ENCODE measurements at places on chromosomes 7 and 10. TPM values are rescaled to one million over a fixed set of nuclear protein-coding genes. Genes with fewer than 3 reads are reported as not detected.

DNA sequence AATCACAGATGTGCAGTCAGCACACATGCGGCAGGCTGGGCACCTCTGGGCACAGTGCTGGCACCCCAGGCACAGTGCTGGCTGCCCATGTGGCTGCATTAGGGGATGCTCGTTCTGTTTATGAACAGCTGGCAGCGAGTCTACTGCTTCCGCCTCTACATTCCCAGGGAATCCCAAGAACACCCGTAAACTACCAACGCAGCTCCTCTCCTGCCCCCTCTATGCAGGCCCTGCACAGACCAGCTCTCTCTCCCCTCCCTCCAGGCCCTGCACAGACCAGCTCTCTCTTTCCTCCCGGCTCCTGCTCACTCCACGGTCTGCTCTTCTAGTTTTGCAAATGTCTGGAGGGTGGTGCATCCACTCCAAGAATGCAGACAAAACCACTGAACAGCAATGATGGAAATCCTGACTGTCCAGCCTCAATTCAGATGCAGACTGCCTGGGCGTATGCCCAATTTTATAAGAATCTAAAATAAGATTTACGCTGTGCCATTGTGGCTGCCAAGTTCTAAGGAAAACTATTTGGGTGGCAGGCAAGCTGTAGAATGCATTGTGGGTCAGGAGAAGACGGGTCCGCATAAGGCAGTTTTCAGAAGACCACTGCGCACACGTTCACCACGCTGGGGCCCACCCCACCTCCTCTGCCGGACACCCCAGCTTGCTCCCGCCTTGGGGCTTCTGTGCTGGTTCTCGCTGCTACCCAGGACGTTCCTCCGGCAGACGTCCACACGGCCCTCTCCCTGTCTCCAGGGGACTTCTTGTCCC is 234.6 kb downstream of the ZMYND11 start:
- peak; percentile 50 for DNase-seq

GRCh38 chr7:137196648-137197047 is 146.9 kb downstream of the PTN start:
- peak; percentile 62 for DNase-seq

DNA sequence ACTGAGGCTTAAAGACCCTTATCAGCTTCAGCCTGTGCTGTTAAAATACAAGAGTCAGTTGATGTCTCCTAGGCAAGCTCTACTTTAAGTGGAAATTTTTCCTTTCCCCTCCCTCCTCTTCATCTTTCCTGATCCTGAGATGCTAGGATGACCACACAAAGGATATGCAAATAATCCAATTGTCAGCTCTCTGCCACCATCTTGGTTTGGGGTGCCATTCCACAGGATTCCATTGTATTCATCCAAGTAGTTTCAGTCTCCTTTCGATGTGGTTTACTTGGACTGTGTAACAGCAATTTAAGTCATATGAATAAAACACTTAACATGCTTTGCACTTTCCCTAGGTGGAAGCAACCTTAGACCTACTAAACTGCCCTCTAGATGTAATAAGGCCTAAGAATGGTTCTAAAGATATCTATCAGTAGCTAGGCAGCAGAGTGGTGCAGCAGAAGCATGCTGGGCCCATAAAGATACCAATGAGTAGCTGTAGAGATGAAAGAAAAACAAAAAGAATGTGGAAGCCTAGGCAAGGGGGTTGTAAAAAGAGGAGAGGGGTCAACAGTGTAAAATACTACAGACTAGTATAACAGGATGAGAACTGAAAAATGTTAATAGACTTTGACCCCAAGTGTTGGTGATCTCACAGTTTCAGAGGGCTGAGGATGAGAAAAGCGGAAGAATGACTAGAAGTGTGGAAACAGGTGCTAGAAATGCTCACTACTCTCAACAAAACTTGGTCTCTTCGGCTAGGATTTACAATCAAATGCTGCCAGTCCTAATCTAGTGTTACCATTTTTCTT is 2.4 kb upstream of the CFAP69 start:
- no peak for DNase-seq

GRCh38 chr7:4807598-4808016 is 32.2 kb downstream of the AP5Z1 start:
- no peak for DNase-seq

DNA sequence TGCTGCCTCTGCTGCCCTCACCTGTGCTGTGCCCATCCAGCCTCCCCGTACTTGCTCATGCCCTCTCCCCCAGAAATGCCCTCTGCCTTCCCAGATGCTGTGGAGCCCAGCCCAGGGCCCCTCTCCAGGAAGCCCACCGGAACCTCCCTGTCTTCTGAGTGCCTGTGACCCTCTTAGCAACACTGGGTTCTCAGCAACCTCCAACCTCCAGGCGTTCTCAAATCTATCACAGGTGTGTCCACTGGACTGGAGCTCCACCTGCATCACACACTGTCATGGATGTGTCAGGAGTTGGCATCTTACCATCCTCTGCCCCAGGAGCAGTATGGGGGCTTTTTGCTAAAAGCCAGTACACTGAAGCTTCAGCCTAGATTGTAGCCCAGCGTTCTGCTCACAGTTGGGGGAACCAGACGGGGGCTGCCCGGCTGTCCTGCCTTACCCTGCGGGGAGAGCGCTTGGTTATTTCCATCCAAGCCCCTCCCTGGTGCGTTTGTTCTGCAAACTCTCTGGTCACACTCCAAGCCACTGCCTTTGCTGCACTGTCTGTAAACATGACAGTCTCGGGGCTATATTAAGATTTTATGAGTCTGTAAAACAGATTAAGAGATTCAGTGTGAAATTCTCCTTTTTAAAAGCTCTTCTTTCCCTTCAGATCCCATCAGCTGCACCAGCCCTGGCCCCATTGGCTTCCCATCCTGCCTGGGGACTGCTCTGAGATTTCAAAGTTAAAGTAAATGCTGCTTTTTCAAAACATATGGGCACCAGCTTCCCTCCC is 71.3 kb upstream of the CPXM2 start:
- peak; percentile 16 for DNase-seq

DNA sequence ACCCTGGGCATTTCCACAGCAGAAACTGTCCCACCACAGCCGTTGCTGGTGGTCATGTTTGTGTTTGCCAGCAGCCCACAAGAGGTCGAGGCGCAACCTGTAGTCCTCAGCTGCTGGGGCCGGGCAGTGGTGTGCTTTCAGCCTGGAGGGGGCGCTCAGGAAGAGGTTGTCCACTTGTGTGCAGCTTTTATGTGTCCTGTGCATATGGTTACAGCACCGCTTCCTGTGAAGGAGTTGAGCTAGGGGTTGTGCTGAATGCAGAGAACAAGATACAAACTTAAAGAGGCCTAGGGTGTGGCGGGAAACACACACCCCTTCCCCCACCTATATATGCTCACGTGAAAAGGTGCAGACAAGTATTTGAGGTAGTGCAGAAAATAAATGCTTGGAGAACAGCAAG is 29.5 kb upstream of the PFKFB3 start:
- DNase-seq, result no peak

- DNase-seq, result no peak
Measured at GRCh38 chr10:120477021-120477742, 20.2 kb downstream of the PLPP4 start.

- DNase-seq, result no peak
Measured at GRCh38 chr10:49153115-49153514, 19.3 kb upstream of the FAM170B start.

- DNase-seq, result no peak
Measured at GRCh38 chr10:52774600-52775106, 2.1 kb upstream of the MBL2 start.

- DNase-seq, result no peak
Measured at GRCh38 chr7:148905093-148905666, 21.1 kb upstream of the EZH2 start.

GRCh38 chr10:102423372-102423968 is 2.8 kb downstream of the FBXL15 start:
- DNase-seq, result no peak

- no peak for DNase-seq
Measured at GRCh38 chr10:118961436-118961835, 68.1 kb upstream of the NANOS1 start.

GRCh38 chr10:71243756-71244395 is 31.5 kb downstream of the UNC5B start:
- no peak for DNase-seq

- DNase-seq, result no peak
Measured at GRCh38 chr10:119221201-119221600, 13.8 kb downstream of the GRK5 start.

Gene GIMAP7
- 8.2 TPM for total RNA-seq
